ENCODE measurements at places on chromosomes 1 and 21.
A peak's percentile ranks its signal among the peaks of the same experiment; 100 is the strongest.

DNA sequence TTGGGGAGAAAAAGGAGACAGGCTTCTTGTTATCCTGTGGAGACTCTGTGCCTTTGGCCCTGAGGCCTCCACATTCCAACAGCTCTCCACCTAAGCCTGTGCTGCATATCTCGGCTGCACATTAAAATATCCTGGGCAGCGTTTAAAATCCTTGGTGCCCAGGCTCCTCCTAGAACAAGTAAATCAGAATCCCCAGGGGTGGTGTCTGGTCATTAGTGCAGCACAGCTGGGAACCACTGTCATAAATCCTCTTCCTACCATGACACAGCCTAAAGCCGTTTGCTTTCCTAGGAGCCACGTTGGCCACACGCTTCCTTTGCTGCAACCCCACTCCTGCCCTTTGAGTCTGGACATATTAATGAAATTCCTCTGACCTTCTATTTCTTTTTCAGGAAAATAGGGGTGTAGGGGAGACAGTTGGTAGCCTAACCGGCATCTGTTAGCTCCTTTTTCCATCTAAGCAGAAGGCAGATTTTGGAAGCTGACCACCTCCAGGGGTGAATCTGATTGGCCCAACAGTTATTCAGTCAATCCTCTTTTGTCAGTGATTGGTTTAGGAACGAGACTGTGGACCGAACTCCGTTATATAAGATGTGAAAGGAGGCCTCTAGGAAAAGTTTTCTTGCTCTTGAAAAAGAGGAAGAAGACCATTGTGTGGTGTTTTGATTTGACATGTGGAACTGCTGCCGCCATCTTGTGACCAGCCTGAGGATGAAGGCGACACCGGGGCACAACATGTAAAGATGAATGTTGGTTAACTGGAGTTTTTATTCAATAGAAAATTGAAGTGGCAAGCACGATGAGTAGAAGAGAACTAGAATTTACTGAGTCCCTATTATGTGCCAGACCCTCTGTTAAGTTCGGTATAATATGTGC, 41.9 kb downstream of the JUN start:
- DNase-seq, result no peak

- DNase-seq, result no peak
These were observed 14.0 kb downstream of the SLC37A1 start for GRCh38 chr21:42527489-42528158.

- no peak for DNase-seq
These were observed 25.8 kb downstream of the MFSD2A start for GRCh38 chr1:39980555-39981313.

DNA sequence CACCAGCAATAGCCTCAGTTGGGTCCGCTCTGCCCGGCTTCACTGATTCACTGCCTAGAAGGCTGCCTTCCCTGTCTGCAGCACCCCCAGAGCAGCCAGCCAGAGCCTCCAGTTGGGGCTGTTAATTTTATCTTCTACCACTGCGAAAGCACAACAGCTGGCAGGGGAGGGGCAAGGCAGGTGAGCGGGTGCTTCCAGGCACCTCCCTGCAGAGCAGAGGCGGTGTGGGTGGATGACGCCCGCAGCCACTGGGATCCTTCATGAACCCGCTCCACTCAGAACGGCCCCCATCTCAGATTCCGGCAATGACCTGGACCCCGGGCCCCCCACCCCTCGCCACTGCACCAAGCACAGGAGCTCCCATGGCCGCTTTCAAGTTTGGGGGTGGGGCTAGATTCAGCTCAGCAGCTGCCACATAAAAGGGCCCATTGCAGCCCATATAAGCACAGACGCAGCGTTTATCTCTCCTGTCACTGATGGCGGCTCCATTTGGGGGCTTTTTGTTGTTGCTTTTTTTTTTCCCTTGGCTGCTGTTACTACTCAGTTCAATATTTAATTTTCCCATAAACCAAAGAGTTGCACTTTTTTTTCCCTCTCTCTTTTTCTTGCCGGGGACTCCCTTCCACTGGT, 128.0 kb upstream of the KLHDC7A start:
- no peak for DNase-seq

DNA sequence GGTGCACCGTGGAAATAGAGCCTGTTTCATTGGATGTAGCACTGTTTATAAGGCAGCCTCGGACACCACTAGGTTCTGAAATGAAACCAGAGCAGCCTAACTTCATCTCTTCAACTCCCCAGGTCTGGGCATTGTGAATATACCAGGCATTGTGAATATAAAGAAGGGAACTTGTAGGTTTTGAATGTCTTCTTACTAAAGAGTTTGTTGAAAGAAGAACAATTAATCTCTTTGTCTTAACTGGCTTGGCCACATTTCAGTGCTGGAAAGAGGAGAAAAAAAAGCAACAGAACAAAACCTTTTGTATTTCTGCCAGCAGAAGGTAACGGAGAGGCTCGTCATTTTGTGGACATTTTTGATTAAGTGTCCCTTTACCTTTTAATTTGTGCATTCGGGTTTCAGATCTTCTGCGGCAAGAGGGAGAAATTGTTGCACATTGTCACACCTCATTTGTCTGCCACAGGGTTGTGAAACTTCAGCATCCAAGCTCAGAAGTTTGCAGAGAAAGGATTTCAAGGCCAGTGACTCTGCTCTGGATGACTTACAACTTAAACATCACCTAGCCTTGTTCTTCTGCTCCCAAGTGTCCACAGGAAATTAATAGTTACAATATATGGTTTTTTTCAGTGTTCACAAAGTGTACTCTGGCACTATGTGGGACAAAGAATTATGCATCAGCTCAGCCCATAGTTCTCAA, 158.3 kb downstream of the KAZN start:
- DNase-seq, result no peak

- no peak for DNase-seq
These were observed 140.6 kb downstream of the SYT2 start for GRCh38 chr1:202569393-202570322.

DNA sequence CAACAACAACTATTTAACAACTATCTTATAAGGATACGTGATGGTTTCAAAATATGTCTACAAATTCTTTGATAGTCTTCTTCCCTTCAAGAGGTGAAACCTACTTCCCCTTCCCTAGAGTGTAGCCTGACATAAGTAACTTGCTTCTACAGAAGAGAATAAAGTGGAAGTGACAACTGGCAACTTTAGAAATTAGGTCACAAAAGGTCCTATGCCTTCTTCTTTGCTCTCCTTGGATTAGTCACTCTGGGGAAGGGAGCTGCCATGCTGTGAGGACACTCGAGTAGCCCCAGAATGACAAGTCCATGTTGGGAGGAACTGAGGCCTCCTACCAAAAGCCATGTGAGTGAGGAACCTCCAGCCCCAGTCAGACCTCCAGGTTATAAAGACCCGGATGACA, 19.2 kb downstream of the EFCAB14 start:
- DNase-seq, result no peak

GRCh38 chr1:201964261-201964660, 9.0 kb downstream of the TIMM17A start:
- DNase-seq, result no peak

DNA sequence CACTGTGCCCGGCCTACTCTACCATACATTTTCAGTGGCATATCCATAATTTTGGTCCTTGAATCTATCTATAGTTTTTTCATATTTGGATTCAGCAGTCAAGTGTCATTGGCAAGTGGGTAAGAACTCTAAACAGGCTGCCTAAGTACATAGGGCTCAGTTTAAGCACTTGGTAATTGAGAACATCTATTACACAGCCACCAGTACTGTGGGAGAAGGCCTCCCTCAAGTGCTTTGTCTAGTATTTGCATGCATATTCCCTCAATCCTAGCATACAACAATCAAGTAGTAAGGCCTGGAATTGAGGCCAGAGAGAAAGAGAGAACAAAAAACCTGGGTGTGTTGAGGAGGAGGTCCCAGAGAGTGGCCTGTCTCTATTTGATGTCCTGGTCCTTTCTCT, 325.2 kb downstream of the USP25 start:
- no peak for DNase-seq

DNA sequence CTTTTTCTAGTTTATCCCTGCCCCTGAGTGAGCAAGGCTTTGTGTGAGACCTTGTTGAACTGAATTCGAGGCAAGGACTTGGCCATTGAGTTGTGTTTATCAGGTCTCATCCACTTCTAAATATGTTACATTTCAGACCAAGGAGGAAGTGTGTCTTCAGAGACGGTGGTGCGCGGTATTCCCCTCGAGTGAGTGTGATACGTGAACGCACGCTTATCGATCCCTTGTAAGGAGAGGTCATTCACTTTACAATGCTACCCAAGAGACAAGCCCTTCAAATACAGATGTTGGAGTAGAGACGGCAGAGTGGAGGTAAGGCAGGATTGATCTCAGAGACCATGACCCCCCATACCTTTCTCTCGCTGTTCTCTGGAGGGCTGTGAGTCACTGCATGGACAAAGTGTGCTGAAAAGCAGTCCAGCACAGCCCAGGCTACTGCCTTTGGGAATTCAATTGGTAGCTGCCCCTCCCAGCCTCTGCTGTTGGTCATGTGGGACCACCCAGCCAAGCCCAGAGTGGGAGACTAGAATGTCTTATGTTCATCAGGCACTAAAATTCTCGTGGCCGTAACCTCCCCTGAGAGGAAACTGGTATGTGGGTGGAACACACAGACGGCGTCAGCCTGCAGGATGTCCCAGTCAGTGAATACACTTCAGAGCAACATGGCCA, 16.3 kb upstream of the MTARC1 start:
- no peak for DNase-seq

DNA sequence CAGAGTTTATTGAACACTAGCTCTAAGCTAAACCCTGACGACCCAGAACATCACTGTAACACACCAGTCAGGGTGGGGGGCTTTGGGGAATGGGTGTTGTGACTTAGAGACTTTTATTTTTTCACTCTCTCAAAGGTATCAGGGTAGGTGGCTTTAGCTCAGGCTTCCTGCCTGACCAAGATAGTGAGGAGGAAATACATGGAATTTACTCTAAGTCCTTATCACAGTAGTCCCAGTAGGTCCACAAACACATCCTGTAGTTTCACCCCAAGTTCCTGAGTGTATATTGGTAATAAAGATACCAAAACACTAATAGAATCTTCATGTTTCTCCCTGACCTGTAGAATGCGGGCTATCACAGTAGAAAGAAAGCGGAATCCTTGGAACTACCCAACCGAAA, 15.1 kb downstream of the GJA5 start:
- no peak for DNase-seq

GRCh38 chr21:23131177-23131576, 2133.0 kb downstream of the NCAM2 start:
- no peak for DNase-seq

DNA sequence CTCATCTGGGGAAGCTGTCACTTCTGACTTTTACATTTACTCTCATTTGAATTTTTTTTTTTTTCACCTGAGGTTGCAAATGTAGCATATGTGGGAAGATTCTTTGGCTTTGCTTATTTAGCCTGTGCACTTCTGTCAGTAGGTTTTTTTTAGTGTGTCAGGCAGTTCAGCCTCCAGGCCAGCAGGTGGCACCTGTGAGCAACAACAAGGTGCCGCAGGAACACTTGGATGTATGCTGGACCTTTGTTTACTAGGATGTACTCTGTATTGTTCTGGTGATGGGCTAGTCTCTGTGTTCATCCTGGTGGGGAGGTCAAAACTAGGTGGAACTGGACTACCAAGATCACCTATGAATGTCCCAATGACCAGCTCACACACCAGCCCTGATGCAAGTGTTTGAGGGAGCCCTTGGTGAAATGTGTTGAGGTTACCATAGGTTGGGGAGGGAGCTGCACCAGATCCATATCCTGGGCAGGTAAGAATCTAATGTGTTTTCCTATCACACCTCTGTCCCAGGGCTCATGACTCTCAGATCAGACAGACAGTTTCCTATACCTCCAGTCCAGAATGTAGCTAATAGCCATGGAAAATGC, 618.2 kb downstream of the BRINP3 start:
- peak; percentile 0 for DNase-seq

- DNase-seq, result no peak
These were observed 3.2 kb downstream of the CCN1 start for GRCh38 chr1:85583611-85584263.

DNA sequence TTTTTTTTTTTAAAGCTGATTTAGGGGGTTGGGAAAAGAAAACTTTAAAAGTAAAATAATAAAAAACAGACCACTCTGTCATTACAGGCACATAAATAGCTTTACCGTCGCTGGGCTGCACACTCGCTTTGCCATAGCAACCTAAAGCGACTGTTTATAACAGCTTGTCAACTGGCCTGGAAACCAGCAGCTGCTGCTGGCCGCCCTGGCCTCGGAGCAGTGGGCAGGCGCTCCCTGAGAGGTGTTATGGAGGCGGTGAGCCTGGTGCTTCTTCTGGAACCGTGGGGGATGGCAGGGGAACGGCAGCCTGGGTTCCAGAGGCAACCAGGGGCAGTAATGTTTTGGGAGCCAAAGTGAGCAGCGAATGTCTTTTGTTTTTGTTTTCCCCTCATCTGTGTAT, 45.7 kb downstream of the ATP2B4 start:
- DNase-seq, result no peak

- no peak for DNase-seq
These were observed 8.3 kb downstream of the WARS2 start for GRCh38 chr1:119132179-119132578.

GRCh38 chr1:162568802-162569201, 7.3 kb downstream of the UAP1 start:
- no peak for DNase-seq

DNA sequence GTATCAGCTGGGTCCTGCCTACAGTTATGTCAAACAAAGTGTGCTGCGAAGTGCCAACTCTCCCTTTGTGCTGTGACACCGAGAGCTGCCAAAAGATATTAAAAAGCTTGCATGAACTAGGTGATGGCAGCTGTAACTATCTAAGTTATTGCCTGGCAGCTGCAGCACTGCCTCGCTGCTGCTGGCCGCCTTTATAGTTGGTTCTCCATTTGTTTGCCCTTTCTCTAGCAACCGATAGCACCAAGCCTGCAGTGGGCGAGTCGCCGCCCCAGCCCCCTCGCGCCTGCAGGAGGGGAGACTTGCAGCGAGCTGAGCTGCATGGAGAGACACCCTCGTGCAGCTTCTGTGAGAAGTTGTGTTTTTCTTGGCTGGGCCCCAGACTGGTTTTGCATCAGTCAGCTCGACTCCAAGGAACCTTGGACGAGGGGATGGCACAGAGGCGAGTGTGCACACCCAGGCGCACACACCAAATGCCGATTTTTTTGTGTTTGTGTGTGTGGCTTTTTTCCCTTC, 330.6 kb downstream of the RPS6KC1 start:
- DNase-seq, result no peak

GRCh38 chr1:17475752-17476151, 36.3 kb upstream of the RCC2 start:
- DNase-seq, result no peak
